ENCODE measurements at places on chromosomes 5 and 9.

DNA sequence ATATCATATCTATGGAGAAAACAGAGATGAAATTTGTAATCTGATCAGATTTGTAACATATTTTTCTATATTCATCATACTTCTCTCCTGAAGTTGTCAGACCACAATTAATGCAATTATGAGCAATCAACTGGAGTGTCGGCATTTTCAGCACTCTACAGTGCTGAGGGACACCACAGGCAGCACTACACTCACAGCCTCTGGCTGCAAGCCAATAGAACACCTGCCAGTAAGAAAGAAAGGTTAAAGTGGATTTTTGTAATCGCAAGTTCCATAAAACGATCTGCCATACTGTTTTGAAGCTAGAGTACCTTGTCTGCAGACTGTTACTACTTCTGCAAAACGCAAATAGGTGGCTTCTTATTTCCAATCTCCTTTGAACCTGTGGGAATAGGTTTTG is 147.6 kb downstream of the ADAMTS6 start:
- DNase-seq = no peak

- DNase-seq = no peak
Measured at GRCh38 chr5:181234455-181235306, 9.0 kb downstream of the RACK1 start.

GRCh38 chr5:122009436-122009835 is 47.7 kb downstream of the SRFBP1 start:
- DNase-seq = no peak

GRCh38 chr5:36155291-36155690 is 3.4 kb downstream of the SKP2 start:
- no peak for DNase-seq

GRCh38 chr9:90991953-90992352 is 190.3 kb downstream of the SYK start:
- no peak for DNase-seq

DNA sequence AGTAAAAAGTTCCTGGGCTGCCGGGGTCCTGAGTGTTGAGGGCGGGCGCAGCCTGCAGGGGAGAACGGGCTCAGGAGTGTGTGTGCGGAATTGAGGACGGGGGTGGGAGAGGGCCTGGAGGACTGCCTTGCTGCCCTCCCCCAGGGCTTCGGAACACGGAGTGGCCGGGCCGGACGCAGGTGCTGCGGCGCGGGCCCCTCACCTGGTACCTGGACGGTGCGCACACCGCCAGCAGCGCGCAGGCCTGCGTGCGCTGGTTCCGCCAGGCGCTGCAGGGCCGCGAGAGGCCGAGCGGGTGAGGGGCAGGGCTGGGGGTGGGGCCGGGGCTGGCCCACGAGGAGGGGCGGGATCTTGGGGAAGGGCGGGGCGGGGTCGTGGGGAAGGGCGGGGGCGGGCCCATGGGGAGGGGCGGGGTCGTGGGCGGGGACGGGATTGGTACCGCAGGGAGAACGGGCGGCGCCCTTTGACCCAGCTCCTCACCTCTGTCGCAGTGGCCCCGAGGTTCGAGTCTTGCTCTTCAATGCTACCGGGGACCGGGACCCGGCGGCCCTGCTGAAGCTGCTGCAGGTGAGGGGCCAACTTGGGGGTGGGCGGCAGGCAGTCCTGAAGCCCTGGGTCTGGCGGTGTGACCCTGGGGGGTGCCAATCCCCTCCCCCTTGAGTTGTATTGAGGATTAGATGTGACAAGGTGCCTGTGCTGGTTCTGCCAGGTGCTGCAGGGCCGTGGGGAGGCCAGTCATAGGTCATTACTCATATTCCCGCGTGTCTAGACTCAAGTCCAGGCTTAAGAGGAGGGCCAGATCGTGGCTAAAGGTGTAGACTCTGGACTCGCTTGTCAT is 7.1 kb downstream of the FPGS start:
- peak; percentile 68 for DNase-seq

DNA sequence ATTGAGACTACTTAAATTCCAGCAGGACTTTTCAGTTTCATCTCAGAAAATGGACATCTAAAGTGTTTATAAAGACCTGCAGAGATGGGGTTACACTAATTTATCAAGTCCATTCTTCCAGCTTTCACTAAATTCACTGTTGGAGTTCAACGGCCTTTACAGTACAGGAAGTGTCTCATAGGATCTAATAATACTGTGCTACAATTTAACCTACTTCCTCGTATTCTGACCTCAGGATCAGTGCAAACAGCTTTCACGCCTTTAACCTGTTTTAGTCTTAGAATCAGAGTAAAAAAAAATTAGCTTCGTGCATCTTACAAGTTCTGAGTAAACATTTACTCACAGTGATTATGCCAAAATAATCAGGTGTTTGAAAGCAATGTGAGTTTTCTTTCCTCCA is 632.6 kb upstream of the DMAC1 start:
- no peak for DNase-seq

DNA sequence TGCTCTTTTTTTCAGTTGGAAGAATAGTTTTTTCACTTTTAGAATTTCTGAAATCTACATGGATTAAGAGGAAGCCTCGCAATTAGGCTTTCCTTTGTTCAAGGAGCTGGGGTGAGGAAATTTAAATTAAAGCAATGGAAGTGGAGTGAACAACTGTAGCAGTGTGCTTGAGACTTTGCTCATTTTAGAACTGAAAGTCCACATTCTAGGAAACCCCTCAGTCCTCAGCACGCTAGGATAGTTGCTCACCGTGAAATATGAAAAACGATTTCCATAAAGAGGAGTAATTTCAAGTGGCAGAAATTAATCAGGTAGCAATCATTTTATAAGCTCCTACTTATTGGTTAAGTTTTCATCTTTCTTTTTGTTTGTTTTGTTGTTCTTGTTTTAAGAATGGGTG is 243.0 kb upstream of the ITGA1 start:
- no peak for DNase-seq

GRCh38 chr9:120284821-120285220 is 295.1 kb downstream of the CDK5RAP2 start:
- DNase-seq = no peak

DNA sequence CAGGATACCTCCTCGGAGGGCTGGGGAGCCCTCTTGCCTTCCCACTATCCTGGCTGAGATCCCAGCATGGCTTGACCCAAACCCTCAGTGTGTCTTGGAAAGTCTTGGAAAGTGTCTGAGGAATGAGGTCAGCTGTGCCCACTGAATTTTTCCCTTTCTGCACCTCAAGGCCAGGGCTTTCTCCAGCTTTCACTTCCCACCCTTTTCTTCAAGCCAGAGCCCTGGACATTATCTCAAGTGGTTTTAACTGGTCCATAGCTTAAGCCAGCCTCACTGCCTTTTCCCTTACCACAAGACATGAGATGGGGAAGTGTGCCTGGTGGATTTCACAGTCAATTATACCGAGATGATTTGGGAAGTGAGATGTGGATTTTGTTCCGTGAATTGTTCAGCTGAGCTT is 35.7 kb upstream of the LHX2 start:
- no peak for DNase-seq

- DNase-seq = no peak
Measured at GRCh38 chr9:70477907-70478480, 63.5 kb upstream of the KLF9 start.

GRCh38 chr5:120507800-120508463 is 43.8 kb downstream of the PRR16 start:
- DNase-seq = no peak

- no peak for DNase-seq
Measured at GRCh38 chr5:58898538-58898937, 315.7 kb downstream of the RAB3C start.

- DNase-seq = no peak
Measured at GRCh38 chr5:142357469-142358090, 32.8 kb upstream of the SPRY4 start.
